ENCODE measurements at places on chromosomes 1 and 21. TPM values are rescaled to one million over a fixed set of nuclear protein-coding genes. Genes with fewer than 3 reads are reported as not detected.

DIO1 gene
- not detected for total RNA-seq

CENPF gene
- 51.8 TPM for total RNA-seq

ETNK2 gene
- 24.7 TPM for total RNA-seq

PHF13 gene
- total RNA-seq: 7.3 TPM

UQCRHL gene
- 1.4 TPM for total RNA-seq

SLC25A34 gene
- total RNA-seq: under 0.01 TPM

OR2T33 gene
- not detected for total RNA-seq

SLC2A5 gene
- not detected for total RNA-seq

TCHH gene
- total RNA-seq: not detected

PTCH2 gene
- under 0.01 TPM for total RNA-seq

OR2L8 gene
- total RNA-seq: not detected

WNT3A gene
- not detected for total RNA-seq

HEYL gene
- not detected for total RNA-seq

VWA5B1 gene
- total RNA-seq: not detected

NTRK1 gene
- total RNA-seq: not detected

ADAMTSL4 gene
- total RNA-seq: 0.56 TPM

KCNE1 gene
- total RNA-seq: 0.90 TPM

S100A7 gene
- total RNA-seq: not detected

UBASH3A gene
- not detected for total RNA-seq

TMEM240 gene
- total RNA-seq: 1.1 TPM

ITGB2 gene
- not detected for total RNA-seq

SPRR3 gene
- not detected for total RNA-seq

KIF14 gene
- total RNA-seq: 10.8 TPM

GLIS1 gene
- 0.28 TPM for total RNA-seq

Data from IMR-90 (cell line).